ENCODE measurements at places on chromosomes 7 and 10. TPM values are rescaled to one million over a fixed set of nuclear protein-coding genes. Genes with fewer than 3 reads are reported as not detected.

GRCh38 chr10:59323036-59323459 lies 39.3 kb downstream of the FAM13C start:
- no peaks in the 10 kb centered on the region for H3K4me1 ChIP-seq
- H3K4me3 ChIP-seq = no peak overlapping the region
- H3K27me3 ChIP-seq = no peaks in the 10 kb centered on the region
- no peaks in the 10 kb centered on the region for H3K36me3 ChIP-seq

GRCh38 chr7:137169282-137169698 lies 174.2 kb downstream of the PTN start:
- no peaks in the 10 kb centered on the region for H3K36me3 ChIP-seq
- H3K27me3 ChIP-seq = no peaks in the 10 kb centered on the region

DNA sequence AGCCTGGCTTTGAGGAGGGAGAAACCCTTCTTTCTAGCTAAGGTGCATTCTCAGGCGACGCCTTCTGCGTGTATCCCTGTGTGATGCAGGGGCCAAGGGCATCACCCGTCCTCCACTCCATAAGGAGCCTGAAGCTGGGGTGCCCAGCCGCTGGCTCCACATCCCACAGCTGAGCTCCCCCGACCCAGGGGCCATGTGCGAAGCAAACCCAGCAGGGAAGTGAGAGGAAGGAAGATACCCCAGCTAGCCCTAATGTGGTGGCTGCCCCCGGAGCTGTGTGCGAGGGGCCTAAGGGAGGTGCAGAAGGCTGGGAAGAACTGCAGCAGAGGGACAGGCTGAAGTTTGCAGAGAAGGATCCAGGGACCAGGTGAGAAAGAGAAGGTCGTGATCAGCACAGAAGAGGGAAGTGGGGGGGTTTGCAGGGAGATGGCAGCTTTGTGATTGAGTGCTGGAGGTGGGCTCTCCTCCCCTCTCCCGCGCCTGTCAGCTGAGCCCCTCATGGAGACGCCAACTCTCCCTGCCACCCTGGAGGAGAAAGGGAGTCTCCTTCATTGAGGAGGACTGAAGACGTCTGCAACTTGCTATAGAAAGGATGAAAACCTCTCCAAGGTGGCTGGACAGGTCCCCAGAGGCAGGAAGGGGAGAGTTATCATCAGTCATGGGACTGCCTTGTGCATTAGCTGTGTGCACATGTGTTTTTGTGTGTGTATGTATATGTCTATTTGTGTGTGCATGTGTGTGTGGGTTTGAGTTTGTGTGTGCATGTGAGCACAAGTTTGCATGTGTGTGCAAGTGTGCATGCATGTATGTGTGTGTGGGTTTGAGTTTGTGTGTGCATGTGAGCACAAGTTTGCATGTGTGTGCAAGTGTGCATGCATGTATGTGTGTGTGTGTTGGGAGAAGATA lies 3.5 kb upstream of the CALML5 start:
- no peaks in the 10 kb centered on the region for H3K36me3 ChIP-seq
- no peak for DNase-seq
- H3K4me1 ChIP-seq = no peaks in the 10 kb centered on the region
- H3K27ac ChIP-seq = no peak overlapping the region
- no peak overlapping the region for H3K4me3 ChIP-seq

- no peak overlapping the region for H3K27ac ChIP-seq
- H3K4me1 ChIP-seq = no peaks in the 10 kb centered on the region
- no peaks in the 10 kb centered on the region for H3K36me3 ChIP-seq
- no peak overlapping the region for H3K4me3 ChIP-seq
- DNase-seq = no peak
These were observed 54.3 kb upstream of the DPYSL4 start for GRCh38 chr10:132132421-132132841.

- no peaks in the 10 kb centered on the region for H3K36me3 ChIP-seq
- H3K27ac ChIP-seq = no peak overlapping the region
- H3K27me3 ChIP-seq = no peaks in the 10 kb centered on the region
- DNase-seq = no peak
- no peaks in the 10 kb centered on the region for H3K4me1 ChIP-seq
These were observed 492.9 kb downstream of the PTPRN2 start for GRCh38 chr7:158094671-158095226.

DNA sequence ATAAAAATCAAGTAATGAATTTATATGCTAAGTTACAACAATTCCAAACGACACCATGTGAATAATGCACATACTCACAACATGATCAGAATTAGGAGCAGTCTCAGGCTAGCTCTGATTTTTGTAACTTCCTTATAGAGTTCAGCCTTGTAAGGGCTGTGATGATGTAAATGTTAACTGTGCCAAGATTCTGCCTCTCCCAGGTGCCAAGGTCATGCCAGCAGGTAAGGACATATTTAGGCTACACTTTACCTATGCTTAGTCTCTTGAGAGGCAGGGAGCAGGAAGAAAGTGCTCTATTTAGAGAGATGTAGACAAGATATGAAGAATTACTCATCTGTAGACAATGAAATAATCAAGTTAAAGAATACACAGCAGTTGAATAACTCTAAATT lies 53.6 kb upstream of the AGR3 start:
- H3K27me3 ChIP-seq = no peaks in the 10 kb centered on the region
- H3K4me1 ChIP-seq = peaks cover 22% of the 10 kb centered on the region
- DNase-seq = no peak
- H3K27ac ChIP-seq = no peak overlapping the region
- no peaks in the 10 kb centered on the region for H3K36me3 ChIP-seq
- H3K4me3 ChIP-seq = no peak overlapping the region

DNA sequence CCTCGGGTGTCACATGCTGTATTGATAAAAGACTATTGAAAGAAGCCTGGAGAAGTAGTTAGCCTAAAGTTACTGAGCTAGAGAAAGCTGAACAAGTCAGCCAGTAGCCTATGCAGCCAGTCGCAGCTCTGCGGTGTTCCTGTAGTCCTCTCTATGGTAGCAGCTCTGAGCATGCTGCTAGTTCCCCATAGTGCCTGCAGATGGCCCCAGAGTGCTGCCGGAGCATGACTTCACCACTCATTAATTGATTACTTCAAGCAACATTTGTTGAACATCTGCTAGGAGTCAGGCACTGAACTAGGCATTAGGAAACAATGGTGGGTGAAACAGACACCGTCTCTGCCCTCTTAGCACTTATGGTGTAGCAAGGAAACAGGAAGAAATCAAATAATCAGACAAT lies 422.7 kb downstream of the SORCS3 start:
- H3K27me3 ChIP-seq = no peaks in the 10 kb centered on the region
- no peak overlapping the region for H3K27ac ChIP-seq
- H3K4me1 ChIP-seq = no peaks in the 10 kb centered on the region
- H3K4me3 ChIP-seq = no peak overlapping the region
- no peak for DNase-seq

- H3K27ac ChIP-seq = no peak overlapping the region
- H3K36me3 ChIP-seq = no peaks in the 10 kb centered on the region
- no peak overlapping the region for H3K4me3 ChIP-seq
- H3K4me1 ChIP-seq = no peaks in the 10 kb centered on the region
These were observed 143.3 kb downstream of the DGKI start for GRCh38 chr7:137703291-137704010.

DNA sequence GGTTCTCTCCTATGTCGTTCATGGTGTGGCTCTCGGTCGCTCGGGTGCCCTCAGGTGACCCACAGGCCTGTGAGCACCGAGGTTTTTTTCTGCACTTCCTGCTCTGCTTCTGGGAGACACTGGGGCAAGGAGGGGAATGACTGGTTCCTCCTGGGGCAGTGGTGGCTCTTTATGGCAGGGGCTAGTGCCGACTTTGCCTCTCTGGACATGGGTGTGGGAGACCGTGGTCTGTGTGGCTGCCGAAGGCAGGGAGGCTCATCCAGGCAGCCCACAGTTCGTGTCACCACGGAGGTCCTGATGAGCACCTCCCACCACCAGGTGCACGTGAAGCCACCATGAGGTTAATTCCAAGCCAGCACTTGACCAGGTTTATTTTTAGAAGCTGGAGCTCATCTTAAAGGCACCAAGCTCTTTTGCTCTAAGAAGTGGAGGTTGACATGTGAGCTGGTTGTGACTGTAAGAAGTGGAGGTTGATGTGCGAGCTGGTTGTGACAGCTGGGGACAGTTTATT lies 24.7 kb upstream of the DPYSL4 start:
- H3K27me3 ChIP-seq = no peaks in the 10 kb centered on the region
- no peaks in the 10 kb centered on the region for H3K36me3 ChIP-seq
- H3K4me3 ChIP-seq = peak overlapping the region; percentile 35

DNA sequence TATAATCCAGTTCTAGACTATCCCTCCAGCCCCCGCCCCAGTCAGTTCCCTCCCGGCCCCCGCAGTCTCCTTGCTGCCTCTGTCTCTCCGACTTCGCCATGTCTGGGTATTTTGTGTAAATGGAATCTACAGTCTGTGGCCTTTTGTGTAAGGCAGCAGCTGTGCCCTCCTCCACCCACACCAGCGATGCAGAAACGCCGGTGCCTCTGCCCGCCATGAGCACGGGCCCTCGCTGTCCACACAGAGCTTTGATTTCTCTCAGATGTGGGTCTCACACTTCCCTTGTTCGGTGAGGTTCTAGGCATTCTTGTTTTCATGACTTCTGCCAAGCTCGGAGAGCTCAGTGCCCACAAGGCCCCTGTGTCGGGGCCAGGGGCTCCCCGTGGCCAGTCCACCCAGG lies 37.8 kb downstream of the NKX6-2 start:
- H3K4me3 ChIP-seq = no peak overlapping the region
- no peak for DNase-seq
- peaks cover 46% of the 10 kb centered on the region for H3K36me3 ChIP-seq
- H3K27ac ChIP-seq = no peak overlapping the region

- no peaks in the 10 kb centered on the region for H3K4me1 ChIP-seq
- no peaks in the 10 kb centered on the region for H3K27me3 ChIP-seq
- no peak overlapping the region for H3K27ac ChIP-seq
- H3K36me3 ChIP-seq = peaks cover 34% of the 10 kb centered on the region
- H3K4me3 ChIP-seq = no peak overlapping the region
These were observed 28.6 kb downstream of the PDSS1 start for GRCh38 chr10:26725837-26726727.

GRCh38 chr7:7208520-7208919 lies 26.2 kb downstream of the C1GALT1 start:
- H3K4me1 ChIP-seq = peaks cover 16% of the 10 kb centered on the region
- H3K27ac ChIP-seq = no peak overlapping the region
- DNase-seq = no peak
- no peaks in the 10 kb centered on the region for H3K36me3 ChIP-seq
- no peaks in the 10 kb centered on the region for H3K27me3 ChIP-seq

DNA sequence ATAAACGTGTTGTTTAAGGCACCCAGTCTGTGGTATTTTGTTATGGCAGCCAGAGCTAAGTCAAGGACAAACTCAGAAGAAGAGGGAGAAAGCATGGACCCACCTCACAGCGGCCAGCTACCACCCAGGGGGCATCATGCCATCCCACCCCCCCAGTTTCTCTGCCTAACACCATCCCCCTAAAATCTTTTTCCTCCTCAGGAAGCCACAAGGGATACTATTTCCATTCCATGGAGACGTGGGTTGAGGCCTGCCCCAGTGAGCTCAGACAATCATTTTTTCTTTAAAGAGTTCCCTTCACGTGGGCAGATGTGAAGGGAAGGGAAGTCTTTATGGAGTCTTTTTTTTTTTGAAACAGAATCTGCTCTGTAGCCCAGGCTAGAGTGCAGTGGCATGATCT lies 131.8 kb downstream of the FGFR2 start:
- no peak overlapping the region for H3K27ac ChIP-seq
- no peaks in the 10 kb centered on the region for H3K27me3 ChIP-seq
- H3K4me3 ChIP-seq = no peak overlapping the region
- H3K4me1 ChIP-seq = no peaks in the 10 kb centered on the region
- no peaks in the 10 kb centered on the region for H3K36me3 ChIP-seq

- H3K36me3 ChIP-seq = peaks cover 3% of the 10 kb centered on the region
- no peak for DNase-seq
- no peaks in the 10 kb centered on the region for H3K27me3 ChIP-seq
- peak overlapping the region; percentile 13 for H3K4me3 ChIP-seq
- peaks cover 70% of the 10 kb centered on the region for H3K4me1 ChIP-seq
- H3K27ac ChIP-seq = peak overlapping the region; percentile 37
These were observed 7.5 kb upstream of the KMT2E start for GRCh38 chr7:105006367-105007136.

- H3K27me3 ChIP-seq = no peaks in the 10 kb centered on the region
- H3K4me3 ChIP-seq = no peak overlapping the region
- no peaks in the 10 kb centered on the region for H3K36me3 ChIP-seq
- no peak overlapping the region for H3K27ac ChIP-seq
These were observed 70.6 kb upstream of the STARD3NL start for GRCh38 chr7:38107486-38107893.

SEMA4G gene
- total RNA-seq = 1.2 TPM

SFRP5 gene
- 0.46 TPM for total RNA-seq
